Mesangial cell (primary cell): ENCODE measurements at places on chromosomes 4 and X. TPM values are rescaled to one million over a fixed set of nuclear protein-coding genes. Genes with fewer than 3 reads are reported as not detected.

Gene XG
- not detected in 2 replicates for total RNA-seq

Gene IRAK1
- total RNA-seq: 110 and 179 TPM in 2 replicates

Gene RAI2
- under 0.01 and 0.13 TPM in 2 replicates for total RNA-seq

Gene HTR2C
- total RNA-seq: not detected in 2 replicates

Gene MAGEB3
- total RNA-seq: not detected in 2 replicates

Gene PRSS12
- 0.51 and 0.65 TPM in 2 replicates for total RNA-seq

Gene PPP1R2C
- total RNA-seq: not detected in 2 replicates

Gene SMIM43
- total RNA-seq: not detected in 2 replicates

Gene SPANXC
- not detected in 2 replicates for total RNA-seq
